ENCODE measurements at places on chromosomes 11 and 22.

DNA sequence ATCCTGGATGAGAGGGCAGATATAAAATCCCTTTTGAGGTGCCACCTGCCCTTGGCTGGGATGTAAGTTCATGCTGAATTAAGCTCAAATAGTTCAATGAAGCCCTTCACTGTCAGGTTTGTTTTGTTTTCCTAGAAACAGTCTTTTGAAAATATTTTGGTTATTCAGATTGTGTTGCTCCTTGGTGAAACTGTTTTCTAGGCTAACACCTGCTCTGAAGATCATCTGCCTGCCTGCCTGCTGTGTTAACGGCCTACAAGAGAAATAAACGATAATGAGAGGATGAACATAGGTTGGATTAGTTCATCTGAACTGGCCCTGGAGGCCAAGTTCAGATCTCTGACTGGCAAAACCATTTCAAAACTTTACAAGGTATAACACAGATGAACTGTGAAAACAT lies 67.4 kb downstream of the ZBTB44 start:
- no peak for DNase-seq

- DNase-seq: no peak
Observed at GRCh38 chr22:36816636-36817524, at the start of gene PVALB. Gene PVALB, minus strand, starts transcription at chr22:36817035. Its CDS starts 30 bp downstream, at chr22:36817005.

DNA sequence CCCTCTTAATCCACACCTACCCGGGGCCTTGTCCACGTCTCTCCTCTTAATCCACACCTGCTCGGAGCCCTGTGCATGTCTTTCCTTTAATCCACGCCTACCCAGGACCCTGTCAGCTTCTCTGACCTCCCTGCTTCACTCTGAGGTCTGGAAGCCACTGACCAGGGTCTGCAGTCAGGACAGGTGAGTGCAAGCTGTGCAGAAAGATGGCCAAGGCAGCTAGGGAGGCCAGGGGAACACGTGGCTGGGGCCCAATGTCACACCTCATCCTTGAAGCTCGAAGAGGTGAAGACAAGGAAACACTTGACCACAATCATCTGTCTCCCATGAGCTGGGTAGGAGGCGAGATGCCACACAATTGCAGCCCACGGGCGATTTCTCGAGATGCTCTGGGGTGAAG lies 1516.9 kb downstream of the BRD1 start:
- no peak for DNase-seq

DNA sequence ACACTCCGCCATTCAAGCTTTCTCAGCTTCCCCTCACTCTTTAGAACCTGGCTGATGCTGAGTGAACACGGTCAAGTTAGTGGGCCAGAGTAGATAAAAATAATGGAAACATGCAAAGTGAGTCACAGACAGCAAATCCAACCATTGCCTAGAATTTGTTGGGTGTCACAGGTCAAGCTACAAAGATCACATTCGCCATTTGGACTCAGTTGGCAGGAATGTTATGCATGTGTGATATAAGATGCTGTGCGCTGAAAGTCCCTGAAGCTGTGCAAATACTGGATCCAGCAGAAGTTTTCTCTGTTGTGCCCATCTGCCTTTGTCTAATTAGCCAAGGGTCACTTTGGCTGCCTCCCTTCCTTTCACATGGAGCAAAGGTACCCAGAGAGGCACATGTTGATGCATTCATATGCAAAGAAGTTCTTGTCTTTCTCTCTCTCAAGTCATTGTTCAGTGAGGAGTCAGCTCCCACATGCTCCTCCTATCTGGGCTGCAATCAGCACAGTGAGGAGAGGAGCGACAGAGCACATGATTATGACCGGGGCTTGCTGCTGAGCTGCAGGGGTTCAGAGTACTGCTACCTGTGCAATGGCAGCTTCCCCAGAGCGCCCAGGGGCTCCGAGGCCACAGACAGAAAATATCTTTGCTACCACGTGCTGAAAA lies 39.7 kb downstream of the FLI1 start:
- no peak for DNase-seq

GRCh38 chr11:129610125-129610524 lies 205.5 kb upstream of the TMEM45B start:
- no peak for DNase-seq

GRCh38 chr11:95877291-95877690 lies 46.6 kb downstream of the MTMR2 start:
- DNase-seq: no peak

DNA sequence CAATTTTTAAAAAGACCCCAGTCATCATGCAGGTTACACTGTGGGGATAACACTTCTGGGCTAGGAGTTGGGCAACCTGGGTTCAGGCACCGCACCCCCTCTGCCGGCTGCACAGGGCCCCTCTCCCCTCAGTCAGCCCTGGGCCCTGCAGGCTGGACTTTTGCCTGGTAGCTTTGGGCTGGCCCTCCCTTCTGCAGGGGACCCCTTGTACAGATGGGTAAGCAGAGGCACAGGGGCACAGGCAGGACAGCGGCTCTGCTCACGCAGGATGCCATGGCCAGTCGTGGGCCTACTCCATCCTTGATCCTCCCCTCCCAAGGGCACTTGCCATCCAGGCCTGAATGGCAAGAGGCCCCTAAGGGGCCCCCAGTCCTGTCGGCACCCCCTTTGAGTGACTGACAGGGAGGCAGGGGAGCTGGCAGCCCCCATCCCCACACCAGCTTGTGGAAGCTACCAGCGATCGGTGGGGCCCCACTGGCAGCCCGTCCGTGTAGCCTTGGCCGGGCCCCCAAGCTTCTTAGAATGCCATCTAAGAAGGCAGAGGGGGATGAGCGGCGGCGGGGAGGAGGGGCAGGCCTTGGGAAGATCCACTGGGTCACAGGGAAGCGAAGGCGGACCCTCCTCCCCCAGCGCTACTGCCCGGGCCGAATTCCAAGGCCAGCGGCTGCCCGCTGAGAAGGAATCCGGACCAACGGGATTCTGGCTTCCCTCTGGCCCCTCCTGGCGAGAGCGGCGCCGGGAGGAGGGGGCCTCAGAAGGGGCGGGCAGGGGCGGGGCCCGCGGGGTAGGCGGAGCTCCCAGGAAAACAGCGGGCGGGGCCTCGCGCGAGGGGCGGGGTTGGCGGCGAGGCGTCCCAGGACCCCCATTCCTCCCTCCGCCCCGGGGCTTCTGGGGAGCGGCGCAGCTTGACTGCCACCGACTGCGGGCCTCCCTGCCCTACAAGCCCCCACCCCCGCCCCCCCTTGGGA lies 6.8 kb upstream of the CHKA start:
- DNase-seq: no peak

DNA sequence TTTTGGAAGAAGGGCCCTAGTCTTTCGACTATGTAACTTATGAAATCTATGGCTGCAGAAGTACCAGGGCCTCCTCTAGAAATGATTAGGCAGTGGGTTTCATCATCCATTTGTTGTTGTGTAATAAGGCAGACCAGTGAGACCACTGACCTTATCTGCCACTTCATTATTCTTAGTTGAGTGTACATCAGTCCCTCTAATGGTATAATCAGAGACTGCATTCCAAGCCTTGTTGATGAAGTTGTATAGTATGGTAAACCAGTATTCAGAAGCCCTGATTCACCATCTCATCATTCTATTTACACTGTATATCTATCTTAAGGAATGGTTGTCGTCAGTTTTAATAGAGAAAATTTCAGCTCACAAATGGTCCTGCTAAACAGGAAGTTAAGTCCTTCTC lies 32.2 kb upstream of the GRIA4 start:
- no peak for DNase-seq

DNA sequence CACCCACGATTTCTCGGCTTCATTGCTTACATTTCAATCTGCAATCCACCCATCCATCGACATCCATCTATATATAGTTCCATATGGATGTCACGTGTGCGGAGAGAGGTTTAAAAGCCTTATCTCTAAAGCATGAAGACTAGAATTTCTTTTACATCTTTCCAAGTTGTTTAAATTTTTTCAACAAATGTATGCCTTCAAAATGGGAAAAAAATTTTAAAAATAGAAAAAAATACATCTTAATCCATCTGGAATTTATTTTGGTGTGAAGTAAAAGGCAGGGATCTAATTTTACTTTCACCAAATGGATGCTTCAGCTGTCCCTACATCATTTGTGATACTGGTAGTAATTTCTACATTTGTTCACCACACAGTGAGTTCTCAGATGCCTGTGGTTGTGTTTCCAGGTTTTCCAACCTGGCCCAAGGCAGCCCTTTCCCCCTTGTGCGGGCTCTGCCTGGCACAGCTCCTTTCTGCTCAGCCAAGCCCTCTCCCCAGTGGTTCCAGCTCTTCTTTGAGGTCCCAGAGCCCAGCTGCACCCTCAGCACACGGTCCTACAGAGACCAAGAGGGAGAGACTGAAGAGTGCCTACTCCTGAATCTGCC lies 37.6 kb upstream of the KLHL35 start:
- DNase-seq: no peak

All from T-helper 2 cell (primary cell).